ENCODE measurements at places on chromosomes 3 and 15.

GRCh38 chr3:70870576-70870975 lies 558.1 kb upstream of the MDFIC2 start:
- DNase-seq = no peak

GRCh38 chr15:94230431-94230882 lies 904 bp upstream of the MCTP2 start:
- no peak for DNase-seq

- no peak for DNase-seq
Measured at GRCh38 chr15:31255732-31256377, 70.8 kb upstream of the KLF13 start.

- no peak for DNase-seq
Measured at GRCh38 chr15:67998599-67999133, 55.4 kb upstream of the PIAS1 start.

DNA sequence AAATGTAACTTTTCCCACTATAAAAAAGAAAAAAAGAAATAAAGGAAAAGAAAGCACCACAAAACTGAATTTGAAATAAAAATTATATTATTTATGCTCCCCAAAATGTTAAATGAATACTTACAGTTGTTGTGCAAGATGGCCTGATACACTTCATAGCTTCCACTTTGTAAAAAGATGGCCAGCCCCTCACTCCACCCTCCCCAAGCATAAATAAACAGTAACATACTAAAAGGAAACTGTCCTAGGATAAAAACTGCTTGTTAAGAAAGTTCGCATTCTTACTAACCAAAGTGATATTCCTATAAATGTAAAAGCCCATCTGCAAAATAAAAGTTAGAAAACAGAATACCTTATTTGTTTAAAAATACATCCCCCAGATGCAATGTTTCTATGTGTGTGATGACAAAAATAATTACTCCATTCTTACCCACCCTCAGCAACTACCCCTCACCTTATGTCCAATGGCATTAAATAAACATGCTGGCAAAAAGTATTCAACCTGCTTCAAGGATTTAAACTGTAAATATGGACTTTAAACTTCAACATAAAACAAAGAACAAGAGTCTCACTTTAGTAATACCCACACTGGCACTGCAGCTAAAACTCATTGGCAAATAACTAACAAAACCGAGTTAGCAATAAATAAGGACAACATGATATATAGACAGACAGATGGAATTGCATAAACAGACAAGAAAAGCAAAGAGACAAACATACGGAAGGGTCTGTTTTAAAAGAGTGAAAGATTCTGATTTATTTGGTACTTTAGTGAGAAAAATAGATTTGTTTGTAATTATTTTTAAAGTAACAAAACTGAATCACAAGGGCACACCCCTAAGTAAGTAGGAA lies 47.7 kb downstream of the ZBTB20 start:
- no peak for DNase-seq

DNA sequence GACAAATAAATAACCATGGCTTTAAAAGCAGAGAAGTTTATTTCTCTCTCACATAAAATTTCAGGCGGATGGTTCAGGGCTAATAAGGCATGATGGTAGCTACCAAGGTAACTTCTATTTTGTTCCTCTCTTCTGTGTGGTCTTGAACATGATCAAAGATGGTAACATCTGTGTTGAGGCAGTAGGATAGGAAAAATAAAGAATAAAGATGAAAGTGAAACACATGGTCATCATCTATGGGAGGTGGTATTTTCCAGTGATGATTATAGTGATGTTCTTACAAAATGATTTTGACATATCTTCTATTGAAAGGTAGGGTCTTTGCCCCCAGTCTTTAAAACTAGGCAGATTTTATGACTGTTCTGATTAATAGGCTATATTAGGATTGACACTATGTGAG lies 14.2 kb upstream of the SST start:
- no peak for DNase-seq

DNA sequence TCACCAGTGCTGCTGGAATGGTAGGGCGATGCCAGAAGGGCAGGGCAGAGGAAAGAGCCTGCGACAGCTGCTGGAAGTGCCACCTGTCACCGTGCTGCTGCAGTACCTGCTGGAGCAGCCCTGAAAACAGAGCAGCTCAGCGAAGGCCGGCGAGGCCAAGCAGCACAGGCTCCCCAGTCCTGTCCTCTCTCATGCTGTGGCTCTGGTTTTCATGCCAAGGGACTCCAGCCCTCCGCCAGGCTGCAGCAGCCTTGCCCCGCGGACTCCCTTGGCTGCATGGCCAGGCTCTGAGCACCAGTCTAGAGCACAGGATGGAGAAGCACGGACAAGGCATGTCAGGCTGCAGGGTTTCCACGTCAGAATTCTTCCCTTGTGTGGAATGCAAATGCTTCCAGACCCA lies 43.9 kb downstream of the ADCY5 start:
- DNase-seq = no peak

DNA sequence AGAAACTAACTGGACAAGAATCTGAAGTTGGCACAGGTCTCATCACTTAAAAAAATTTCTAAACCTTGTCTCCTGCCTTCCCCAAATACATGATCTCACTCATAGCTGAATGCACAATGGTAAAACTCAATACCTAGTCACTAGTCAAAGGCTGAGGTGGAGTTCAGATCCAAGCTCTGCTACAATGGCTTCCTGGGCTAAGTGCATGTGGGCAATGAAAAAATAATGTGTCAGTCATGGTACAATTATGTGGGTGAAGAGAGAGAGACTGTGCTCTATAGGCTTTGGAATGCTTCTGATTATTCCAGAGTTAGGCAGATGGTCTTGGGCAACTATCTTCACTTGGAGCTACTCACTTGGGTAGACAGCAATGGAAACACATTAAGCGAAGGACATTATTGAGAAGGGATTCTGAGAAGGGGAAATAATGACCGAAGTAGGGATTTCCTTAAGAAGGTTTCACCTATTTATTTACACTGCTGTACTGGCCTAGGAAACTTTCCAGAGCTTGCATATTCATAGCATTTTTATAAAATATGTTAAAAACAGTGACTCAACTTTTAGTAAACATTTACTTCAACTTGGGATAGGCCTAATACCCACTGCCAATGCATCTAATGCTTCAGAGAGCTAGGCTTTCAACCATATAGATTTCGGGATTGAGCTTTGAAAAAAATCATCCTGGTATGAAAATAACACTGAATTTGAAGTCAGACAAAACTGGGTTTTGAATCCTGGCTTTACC lies 58.7 kb upstream of the PLXND1 start:
- DNase-seq = no peak

DNA sequence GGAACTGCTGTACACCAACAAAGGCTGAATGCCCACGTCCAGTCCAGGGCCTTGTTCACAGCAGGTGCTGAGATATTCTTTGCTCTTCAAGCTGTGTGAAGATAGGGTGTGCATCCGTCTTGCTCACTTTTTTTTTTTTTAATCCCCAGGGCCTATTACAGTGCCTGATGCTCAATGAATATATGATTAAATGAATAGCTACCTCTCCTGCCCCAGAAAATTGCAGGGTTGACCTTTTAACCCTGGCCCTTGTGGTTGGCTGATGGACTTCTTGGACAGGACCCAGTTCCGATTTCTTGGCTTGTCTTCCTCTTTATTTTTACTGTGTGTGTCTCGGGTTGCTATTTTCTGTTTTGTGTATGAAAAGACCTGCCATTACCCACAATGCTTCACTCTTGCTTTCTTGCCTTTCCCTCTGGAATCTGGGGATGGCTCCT lies 2.9 kb upstream of the FYTTD1 start:
- DNase-seq = no peak

DNA sequence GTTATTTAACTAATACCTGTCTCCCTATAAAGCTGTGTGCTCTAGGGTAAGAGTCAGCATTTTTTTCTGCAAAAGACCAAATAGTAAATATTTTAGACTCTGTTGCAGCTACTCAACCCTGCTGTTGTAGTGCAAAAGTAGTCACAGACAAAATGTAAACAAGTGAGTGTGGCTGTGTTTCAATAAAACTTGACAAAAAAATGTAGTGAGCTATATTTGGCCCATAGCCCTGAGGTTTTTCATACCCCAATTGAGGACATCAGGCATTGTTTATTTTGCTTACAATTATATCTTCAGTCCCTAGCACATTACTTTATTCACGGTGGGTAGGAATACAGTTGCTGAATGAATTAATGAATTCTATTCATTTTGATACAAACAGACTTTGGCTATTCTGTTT lies 58.7 kb upstream of the TBC1D5 start:
- DNase-seq = no peak

- no peak for DNase-seq
Measured at GRCh38 chr15:78949461-78949860, 4.6 kb upstream of the CTSH start.

GRCh38 chr3:120764206-120764605 lies 21.7 kb downstream of the GTF2E1 start:
- no peak for DNase-seq

DNA sequence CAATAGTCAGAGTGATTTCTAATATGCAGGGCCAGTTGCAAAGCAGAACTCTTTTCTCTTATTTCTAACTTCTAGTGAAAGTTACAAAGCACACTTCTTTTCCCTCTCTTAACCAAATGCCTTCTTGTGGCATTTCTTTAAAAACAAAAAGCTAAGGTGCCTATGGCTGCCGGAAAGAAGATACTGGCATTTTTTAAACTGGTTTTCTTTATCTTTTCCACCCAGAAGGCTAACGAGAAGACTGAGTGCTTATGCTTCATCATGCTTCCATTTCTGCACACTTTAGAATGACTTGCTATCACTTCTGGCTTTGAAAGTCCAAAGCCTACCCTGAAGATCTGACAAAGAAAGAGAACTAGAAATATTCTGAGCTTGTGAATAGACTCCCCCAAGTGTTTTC lies 141.3 kb downstream of the P2RY1 start:
- no peak for DNase-seq

- DNase-seq = no peak
Measured at GRCh38 chr3:139764936-139765335, 87.2 kb upstream of the NMNAT3 start.

DNA sequence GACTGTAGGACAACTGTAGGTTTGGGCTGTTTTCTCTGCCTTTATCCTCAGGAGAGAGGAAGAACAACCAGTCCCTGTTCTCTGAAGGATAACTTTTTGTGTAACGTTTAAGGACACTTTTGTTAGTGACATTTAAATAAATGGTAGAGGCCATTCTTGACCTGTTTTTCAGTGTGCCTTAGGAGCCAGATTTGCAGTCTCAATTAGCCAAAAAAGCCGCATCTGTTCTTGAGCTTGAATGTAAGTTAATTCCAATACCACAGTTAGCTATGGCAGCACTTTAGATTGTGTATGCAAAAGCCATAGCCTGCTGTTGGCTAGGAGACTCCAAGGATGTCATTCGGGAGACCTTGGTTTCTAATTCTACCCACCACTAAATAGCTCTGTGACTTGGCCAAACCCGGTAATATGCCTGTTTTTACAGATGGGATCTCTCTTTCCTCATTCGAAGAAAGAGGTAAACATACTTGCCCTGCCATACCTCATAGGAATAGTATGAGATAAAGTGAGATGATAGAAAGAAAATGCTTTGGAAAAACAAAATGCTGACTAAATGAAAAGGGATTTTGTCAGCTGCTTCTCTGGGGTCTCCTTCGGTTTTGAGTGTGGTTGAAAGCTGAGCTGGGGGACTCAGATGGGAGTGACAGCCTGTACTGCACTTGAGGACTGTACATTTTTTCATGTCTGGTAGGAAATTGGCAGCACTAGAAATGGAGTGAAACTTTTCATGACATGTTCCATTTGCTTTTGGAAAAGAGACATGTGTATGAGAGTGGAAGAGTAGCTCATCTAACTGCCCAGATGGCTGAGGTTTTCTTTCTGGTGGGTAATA lies 57.3 kb upstream of the ROPN1 start:
- DNase-seq = no peak

- DNase-seq = no peak
Measured at GRCh38 chr3:125481786-125482185, 38.2 kb downstream of the SNX4 start.

GRCh38 chr3:14290631-14291385 lies 111.6 kb upstream of the SLC6A6 start:
- DNase-seq = no peak

DNA sequence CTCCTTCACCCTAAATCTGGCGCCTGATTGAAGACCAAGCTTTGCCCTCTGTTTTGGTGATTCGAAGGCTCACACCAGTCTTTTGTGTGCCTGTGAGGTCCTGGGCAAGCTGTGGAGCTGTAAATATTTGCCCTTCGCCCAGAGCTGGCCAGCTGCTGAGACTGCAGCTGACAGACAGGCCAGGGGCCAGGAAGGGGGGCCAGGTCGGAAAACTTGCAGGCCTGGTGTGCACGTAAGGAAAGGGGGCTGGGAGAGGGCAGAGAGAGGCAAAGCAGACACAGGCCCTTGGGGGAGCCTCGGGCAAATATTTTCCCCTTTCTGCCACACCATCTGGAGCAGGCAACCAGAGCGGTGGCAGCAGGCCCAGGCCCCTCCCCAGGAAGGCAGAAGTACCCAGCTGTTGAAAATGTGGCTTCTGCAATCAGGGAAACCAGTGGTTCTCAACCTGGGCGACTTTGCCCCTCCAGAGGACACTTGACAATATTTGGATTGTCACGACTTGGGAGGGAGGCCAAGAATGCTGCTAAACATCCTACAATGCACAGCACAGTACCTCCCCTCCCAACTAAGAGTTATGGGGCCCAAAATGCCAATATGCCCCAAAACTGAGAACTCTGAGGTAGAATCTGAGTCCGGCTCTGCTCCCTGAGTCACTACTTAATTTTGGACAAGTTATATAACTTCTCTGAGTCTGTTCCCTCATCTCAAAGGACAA lies 2.5 kb downstream of the PDZRN3 start:
- no peak for DNase-seq

- DNase-seq = no peak
Measured at GRCh38 chr15:96052572-96053030, 277.9 kb upstream of the NR2F2 start.

GRCh38 chr3:135967867-135968266 lies 2.3 kb downstream of the PPP2R3A start:
- DNase-seq = no peak

GRCh38 chr3:119342176-119342575 lies 48.0 kb downstream of the ARHGAP31 start:
- no peak for DNase-seq

DNA sequence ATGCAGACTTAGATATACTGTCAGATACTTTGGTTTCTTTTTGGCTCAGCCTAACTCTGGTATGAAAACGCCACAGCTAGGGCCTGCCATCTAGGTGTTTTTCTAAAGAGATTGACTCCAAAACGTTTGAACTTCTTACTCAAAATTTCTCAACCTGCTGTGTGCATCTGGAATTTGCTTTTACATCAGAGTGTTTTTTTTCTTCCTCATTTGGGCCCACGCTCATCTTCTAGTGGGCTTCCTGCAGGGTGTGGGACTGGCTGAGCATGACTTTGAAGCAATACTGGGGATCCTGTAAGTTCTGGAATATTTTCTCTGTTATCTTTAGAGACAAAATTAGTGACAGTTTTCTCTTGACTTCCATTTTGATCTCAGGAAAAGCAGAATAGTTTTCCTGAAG lies 117.8 kb downstream of the NR1D2 start:
- DNase-seq = no peak

Measured in HFF-Myc (cell line).